ENCODE measurements at places on chromosomes 1 and 21.

DNA sequence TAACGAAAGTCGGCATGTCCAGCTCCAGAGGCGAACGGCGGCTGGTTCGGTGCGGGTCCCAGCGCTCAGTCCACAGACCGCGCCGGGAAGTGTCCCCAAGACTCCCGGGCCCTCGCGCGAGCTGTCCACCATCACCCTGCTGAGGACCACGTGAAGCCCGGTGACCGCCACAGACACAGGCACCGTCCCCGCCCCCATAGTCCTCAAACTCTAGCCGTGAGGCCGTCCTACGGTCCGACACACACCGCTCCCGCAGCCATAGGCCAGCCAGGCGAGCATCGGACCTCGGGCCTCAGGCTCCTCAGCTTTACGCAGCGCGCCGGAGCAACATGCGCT is 535 bp downstream of the SETD4 start:
- DNase-seq = no peak

DNA sequence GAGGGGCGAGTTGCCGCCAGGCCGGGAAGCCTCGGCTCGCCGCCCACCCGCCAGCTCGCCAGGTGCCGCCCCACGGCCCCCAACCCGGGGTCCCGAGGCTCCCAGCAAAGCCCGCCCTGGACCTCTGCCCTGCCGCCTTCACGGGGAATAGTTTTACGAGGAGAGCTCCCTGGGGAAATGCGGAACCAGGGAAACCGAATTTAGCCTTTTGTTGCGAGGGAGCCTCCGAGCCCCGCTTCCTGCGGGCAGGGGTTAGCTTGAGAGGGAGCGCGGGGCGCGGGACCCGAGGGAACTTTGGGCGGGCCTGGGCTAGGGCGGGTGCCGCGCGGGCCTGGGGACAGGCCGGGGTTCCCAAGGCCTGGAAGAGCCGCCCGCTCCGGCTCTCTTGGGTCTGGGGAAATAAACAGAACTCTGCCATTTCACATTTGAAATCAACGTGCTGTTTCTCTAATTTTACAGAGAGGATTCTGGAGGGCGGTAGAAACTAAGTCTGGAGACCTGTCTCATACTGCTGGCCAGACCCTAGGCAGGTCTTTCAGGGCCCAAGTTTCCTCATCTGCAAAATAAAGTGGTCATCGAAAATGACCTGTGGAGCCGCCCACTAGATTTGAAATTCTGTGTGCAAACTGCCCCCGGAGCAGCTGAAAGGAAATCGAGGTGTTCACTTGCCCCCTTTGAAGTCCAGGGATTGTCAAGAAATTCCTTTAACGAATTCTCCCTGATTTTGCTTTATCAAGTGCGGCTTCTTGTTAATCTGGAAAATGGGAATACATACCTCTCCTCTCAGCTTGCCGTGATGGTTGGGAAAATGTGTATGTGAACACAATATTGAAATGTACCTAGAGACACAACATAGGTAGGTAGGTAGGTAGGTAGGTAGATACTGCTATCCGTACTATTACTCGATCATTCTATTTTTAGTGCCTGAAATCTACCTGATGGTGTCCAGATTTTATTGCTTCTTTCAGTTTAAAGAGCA is 749 bp upstream of the GLUL start:
- no peak for DNase-seq

GRCh38 chr21:36661511-36662309 is 37.2 kb upstream of the SIM2 start:
- DNase-seq = no peak

DNA sequence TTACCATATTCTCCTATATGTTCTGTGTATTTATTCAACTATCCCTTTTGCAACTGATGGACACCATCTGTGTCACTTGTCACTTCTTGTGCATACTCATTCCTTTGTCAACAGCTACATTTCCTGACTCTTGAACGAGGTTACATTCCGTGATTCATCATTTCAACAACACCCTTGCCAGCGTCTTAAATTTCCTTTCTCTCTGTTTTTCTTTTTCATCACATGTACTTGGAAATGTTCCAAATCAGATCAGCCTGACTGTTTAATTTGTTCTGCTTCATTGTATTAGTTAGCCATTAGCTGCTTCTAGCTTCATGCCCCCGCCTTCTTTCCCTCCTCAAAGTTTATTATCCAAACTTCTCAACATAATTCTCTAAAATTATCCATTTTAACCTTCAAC is 173.0 kb downstream of the ADGRL4 start:
- peak; percentile 94 for DNase-seq

DNA sequence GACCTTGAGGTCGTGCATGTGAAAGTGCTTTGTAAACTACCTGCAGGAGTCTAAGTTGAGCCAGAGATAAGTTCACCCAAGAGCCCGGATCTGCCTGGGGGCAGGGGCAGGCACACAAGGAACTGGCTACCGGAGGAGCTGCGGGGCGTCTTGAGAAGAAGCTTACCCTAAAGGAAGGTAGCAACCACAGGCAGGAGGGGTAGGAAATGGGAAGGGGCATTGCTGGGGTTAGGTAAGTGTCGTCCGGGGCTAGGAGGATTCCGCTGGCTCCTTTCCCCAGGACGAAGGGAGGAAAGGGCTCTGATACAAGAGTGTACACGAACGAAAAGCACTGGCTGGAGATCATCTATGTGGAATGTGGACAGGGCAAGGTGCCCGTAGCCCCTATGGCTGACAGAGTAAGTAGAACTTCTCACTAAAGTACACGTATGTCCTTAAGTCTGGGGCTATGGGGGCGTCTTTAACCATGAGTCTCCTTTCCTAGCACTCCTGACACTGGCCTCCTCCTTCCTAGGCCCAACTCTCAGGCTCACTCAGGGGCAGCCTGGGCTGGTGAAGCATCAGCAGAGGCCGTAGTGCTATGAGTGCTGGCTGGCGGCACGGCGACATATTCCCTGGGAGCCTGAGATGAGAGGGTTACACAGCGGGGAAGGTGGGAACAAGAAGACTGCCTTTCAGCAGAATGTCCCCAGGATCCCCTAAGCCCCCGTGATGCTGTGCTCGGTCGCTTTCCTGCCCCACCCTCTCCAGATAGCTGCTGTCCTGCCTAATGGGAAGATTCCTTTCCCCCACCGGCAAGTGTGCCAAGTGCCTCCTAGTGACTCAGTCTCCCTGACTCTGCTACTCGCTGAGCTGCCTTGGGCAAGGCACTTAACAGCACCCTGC is 9.1 kb upstream of the GALNT2 start:
- no peak for DNase-seq

GRCh38 chr1:211698161-211699026 is 23.0 kb upstream of the NEK2 start:
- no peak for DNase-seq

DNA sequence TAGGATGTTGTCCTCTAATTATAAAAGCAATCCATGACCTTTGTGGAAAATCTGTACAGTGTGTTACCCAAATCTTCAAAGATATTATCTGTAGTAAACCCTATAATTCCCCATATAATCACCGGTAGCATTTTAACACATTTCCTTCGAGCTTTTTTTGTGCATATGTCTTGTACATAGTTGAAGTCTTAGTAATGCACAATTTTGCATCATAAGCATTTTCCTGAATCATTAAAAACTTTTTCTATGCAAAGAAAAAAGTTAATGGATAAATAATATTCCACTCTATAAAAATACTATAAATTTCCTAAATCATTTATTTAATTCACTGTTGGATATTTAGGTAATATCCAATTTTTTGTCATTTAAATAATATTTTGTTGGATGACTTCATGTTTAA is 201.7 kb downstream of the RRAGC start:
- DNase-seq = no peak

DNA sequence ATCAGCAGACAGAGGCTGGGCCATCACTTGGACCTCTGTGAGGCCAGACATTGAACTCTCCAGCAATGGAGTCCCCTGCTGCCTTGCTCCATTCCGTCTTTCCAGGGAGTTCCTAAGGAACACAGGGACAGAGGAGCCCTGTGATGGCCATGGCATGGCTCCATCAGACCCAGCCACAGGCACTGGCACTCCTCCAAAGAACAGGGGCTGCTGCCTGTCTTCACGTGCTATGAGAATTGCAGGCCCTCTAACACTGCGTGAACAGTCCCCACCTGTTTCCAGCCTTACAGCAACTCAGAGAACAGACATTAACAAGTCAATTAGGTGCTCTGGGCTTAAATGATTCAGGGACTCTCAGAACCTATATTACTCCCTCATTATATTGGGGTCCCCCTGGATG is 140.8 kb downstream of the ASTN1 start:
- no peak for DNase-seq

DNA sequence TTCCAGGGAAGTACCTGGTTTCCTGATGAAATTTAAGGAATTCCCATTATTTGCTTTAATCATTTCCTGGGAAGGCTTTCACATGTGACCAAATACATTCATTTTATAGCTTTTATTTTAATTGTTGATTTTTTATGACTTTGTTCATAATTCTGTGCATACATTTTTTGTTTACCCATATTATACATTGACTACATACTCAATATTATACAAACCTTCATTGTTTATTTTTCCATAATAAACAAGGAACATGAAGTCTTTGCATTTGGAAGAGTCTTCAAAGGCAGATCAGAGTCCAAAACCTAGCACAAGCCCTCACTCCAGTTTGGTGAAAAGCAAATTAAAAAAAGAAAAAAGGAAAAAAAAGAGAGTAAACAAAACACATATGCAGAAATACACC is 218.3 kb upstream of the NRIP1 start:
- no peak for DNase-seq

- DNase-seq = no peak
Measured at GRCh38 chr1:215476541-215476940, 90.6 kb upstream of the KCTD3 start.

GRCh38 chr1:244970744-244971551 is 106.6 kb upstream of the HNRNPU start:
- DNase-seq = no peak

- DNase-seq = no peak
Measured at GRCh38 chr1:42178249-42178648, 13.7 kb upstream of the GUCA2A start.

GRCh38 chr1:202802998-202803932 is 5.0 kb downstream of the KDM5B start:
- no peak for DNase-seq

DNA sequence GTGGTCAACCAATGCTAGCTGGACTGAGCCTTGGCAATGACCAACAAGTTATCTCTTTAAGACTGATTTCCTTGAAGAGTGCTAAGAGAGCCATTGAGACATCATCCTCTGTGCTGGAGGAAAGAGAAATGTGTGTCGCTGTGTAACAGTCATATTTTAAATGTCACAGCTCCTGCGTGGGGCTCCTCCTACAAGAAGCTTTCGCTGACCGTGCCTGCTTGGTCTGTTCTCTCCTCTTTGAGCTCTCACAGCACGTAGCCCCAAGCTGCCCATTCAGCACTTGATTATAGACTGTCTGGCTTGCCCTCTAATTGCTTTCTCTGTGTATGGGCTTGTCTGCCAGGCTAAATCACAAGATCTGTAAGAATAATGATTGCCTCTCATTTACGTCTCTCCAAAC is 221.3 kb downstream of the FOXD2 start:
- no peak for DNase-seq

GRCh38 chr21:39445321-39446269 is at the start of gene LCA5L:
LCA5L (minus strand) TSS chr21:39445778; CDS start chr21:39428493, 17,285 bp downstream.
- DNase-seq = peak; percentile 29

DNA sequence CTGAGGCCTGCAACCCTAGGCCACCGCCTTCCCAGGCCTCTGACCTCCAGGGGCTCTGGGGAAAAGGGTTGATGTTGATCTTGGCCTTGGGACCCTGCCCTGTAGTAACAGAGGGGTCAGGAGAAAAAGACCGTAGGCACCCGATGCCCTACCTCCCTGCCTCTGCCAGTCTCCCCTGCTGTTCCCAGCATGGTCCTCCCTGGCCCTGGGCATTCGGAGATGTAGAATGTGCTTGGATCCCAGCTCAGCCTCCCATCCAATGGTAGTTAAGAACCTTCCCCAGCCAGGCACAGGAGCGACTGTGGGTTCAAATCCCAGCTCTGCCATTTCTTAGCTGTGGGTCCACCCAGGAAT is 72.0 kb upstream of the TARDBP start:
- DNase-seq = no peak

DNA sequence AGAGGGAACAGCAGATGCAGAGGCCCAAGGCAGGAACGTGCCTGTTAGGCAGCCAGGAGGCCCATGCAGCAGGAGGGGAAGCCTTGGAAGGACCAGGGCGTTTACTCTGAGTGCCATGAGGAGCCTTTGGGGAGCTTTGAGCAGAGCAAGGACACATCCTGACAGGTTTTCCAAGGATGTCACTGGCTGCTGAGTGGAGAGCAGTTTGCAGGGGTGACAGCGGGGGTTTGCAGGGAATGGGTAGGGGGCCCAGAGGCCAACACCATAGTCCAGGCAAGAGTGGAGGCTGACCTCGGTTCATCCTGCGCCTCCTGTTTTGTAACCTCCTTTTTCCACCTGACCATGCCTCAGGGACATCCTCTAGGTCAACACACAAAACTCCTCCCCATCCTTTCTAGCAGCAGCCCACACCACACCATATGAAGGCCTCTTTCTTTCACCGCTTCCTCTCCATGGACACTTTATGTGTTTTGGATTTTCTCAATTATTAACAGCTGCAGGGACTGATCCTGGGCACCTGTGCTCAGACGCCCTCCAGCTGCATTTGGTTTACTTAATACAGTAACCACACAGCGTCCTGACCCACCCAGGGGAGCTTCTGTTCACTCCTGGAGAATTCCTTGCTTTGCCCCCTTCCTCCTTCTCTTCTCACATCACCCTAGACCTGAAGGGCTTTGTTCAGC is 528.5 kb downstream of the MATN1 start:
- DNase-seq = no peak

- DNase-seq = peak; percentile 52
Measured at GRCh38 chr1:208312706-208313105, 68.5 kb upstream of the PLXNA2 start.

DNA sequence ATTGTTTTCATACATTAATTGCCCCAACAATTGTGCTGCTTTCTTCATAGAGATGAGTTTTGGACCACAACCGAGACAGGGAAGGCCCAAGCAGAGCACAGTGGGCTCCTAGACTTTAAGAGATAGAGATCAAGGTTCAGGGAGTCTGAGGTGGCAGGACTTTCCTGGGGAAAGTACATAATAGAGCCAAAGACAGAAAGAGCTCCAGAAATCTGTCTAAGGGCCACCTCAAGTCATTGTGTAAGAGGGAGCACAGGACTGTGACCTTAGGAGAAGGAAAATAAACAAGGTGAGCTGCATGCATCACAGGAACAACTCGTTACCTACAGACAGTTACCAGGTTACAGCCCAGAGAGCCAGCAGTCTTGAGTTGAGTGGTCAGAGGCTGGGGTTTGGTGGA is 41.3 kb upstream of the CR2 start:
- DNase-seq = no peak

DNA sequence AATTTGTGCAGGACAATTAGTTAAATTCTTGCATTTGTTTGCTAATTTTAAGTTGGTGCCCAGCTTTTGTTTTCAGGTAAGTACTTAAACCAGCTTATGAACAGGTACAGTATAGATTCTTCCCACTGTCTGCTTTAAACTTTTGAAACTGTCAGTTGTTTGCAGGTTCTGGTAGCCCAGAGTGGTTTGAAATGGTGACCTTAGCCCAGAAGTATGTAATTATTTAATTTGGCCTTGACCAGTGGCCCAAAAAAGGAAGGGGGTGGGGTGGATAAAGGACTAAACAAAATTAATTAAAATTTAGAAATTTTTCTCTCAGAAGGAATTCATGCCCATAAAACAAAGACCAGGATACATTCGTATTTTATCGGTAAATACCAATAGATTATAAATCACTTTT is 69.0 kb downstream of the PTBP2 start:
- DNase-seq = no peak
